ENCODE measurements at places on chromosomes 4 and X.

DNA sequence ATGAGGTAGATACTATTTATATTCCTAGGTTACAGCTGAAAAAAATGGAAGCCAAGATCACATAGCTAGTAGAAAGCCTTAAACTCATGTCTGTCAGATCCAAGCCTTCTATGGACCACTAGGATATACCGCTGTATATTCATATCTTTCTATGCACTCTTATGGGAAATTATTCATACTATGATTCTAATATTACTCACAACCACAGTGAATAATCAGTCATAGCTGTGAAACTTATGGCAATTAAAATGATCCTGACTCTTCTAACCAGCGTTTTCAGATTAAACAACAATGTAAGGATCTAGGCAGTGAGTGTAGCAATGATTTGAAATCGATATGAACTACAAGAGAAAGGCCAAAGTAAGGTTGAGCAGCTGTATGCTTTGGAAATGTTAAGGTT lies 111.0 kb downstream of the RASGEF1B start:
- no peak for DNase-seq

- DNase-seq = no peak
These were observed 67.8 kb downstream of the PSAPL1 start for GRCh38 chr4:7366954-7367353.

- DNase-seq = no peak
These were observed 18.3 kb downstream of the NOA1 start for GRCh38 chr4:56959100-56959499.

DNA sequence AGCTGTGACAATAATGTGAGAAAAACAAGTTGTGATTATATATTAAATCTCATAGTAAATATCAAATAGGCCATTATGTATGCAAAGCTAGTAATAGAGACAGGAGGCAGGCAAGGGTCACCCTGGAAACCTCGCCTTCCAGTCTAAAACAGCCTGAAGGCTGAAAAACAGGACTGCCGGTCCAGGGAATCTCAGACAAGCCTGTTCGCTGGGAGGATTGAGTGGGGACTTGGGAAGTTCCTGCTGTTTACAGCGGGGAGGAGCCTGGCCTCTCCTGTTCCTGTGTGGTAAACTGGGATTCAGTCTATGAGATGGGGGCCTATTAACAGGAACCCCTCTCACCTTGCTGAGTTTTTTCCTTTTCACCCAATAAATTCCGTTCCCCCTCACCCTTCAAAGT lies 2317.3 kb downstream of the PCDH7 start:
- DNase-seq = no peak

DNA sequence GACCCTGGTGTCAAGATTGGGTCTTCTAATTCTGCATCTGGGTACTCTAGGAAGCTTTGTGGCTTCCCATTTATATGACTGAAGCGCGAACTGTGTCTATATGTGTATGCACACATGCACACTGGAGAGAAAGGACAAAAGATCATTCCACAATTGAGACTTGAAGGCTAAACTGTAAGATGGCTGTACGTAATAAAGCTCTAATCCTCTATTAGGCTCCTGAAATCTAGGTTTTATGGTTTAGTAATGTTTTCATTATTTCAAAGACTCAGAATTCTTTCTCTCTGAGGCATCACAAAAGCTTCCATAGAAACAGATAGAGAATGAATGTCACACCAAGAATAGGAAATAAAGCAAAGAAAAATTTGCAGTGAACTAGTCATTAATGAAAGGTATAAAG lies 320.7 kb upstream of the FTHL17 start:
- DNase-seq = no peak

Measured in activated CD8-positive, alpha-beta memory T cell treated with anti-CD3 and anti-CD28 coated beads for 4 hours (primary cell).